Foreskin keratinocyte (primary cell): ENCODE measurements at places on chromosomes 6 and 20.

- no peak for DNase-seq
Measured at GRCh38 chr6:70575899-70576495, 9.3 kb downstream of the SDHAF4 start.

DNA sequence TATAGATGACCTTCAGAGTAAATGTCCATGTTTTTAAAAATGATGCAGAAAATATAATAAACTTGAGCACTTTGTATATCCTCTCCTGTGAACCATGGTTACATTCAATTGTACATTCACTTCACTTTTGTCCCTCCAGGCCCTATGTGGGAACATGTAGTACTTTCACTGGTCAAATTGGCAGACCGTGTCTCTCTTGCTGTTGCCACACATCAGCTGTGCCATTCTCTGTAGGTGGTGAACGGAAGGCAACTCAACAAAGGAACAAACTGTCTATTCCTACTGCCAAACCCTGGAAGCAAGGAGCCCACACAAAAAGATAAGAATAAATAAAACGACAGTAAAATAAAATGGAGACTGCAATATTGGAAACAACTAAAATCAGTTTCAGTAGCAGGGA is 2.0 kb downstream of the ROS1 start:
- no peak for DNase-seq

DNA sequence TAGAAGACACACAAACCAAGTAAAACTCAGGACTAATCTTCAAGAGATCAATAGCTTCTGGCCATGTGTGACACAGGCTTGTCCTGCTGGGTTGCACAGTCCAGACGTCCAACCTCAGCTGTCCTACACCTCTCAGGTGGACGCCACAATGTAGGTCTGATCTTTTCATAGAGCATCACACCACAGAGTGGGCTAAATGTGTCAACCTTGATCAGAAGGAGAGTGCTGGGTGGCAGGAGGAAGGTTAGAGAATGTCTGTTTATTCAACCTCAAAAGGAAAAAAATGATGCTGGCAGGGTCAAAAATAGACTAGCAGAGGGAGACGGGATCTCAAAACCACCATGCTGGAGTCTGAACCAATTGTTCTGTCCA is 41.7 kb downstream of the GFOD1 start:
- DNase-seq, result no peak

DNA sequence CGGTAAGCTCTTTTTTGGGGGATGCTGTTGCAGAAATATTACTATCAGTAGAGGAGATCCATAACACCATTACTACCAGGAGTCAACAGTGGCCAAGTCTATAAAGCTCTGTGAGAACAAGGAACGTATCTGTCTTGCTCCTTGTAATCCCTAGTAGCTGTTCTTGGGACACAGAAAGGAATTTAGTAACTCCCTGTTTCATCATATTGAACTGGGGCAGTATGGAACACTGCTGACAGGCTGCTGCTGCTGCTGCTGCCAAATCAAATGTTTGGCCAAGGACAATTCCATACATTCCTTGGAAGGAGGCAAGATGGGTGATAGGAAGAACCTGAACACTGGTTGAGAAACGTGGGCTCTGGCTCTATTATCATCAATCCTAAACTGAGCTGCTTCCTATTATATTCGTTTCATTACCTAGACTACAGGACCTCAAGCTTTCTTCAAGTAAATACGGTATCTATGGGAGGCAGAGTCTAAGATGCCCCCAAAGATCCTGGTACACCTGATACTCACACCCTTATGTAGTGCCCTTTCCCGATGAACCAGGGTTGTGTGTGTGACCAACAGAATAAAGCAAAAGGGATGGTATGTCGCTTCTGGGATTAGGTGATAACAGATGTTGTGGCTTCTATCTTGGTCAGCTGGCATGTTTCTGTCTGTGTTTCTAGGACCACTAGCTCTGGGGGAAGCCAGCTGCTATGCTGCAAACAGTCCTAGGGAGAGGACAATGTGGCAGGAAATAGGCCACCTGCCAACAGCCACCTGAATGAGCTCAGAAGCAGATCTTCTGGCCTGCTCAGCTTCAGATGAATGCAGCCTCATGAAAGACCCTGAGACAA is 39.5 kb downstream of the ELOVL5 start:
- DNase-seq, result no peak

GRCh38 chr20:14800707-14801425 is 463.5 kb upstream of the FLRT3 start:
- no peak for DNase-seq

GRCh38 chr20:35604449-35604747 is 11.2 kb upstream of the SPAG4 start:
- no peak for DNase-seq

DNA sequence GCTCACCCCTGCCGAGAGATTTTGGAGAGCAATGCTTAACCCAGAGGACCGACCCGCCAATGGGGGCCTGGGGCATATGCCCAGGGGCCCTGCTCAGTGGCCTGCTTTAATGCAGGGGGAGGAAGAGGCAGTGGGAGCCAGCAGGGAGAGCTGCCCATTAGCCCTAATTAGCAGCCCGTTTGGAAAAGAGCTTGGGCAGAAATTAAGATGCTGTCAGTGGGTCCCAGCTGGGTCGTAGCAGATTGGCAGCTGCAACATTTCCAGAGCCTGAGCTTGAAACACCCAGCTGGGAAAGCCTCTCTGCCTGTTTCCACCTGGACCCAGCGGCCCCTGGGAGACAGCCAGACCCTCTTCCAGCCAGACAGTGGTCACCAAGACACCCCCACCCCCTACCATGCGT is 39.5 kb downstream of the CD40 start:
- no peak for DNase-seq

GRCh38 chr6:105301072-105301503 is 101.8 kb downstream of the PREP start:
- DNase-seq, result no peak

DNA sequence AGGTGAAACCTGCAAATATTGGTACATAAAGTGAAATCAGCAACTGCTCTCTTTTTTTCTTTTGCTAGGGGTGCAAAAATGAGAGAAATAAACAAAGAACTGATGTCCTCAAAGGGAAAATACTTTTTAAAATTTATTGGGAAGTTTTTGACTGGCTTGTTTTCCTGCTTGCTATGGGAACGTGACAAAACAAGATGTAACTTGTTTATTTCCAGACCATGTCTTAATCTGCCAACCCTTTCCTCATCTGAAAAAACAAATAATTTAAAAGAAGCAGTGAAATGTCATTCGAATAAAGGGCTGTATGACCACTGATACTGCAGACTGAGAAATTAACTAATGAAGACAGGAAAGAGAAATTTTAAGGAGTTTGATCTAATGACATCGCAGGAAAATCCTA is 221.9 kb downstream of the CBLN4 start:
- DNase-seq, result no peak

DNA sequence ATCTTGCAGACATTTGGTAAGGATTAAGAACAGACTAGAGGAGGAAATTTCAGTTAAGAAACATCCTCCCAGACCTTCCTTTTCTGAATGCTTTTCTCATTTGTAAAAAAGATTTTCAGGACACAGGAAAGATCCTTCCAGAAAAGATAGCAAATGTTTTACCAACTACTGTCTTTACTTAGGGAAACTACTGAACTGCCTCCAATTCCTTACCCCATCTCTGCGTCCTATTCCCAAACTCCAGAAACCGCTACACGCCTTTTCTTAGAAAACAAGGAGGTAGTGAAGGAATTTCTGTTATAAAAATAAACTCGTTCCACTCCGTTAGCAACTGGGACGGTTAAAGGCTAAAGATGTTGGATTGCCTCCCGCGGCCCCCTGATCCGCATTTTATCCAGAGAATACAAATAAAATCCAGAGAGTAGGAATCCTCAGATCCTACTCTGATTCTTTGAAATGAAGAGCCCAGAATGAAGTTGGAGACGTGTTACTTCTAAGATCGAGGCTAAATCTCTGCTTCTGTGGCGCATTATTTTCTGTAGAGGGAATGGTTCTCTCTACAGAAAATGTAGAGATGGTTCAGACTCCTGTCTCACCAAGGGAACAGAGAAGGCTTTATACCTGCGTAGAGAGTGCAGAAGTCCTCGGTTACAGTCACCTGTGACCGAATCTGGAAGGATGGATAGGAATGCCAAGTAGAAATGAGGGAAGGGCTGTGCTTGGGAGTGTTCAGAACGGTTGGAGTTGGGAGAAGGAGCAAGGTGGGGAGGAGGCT is 133.0 kb downstream of the GPX5 start:
- peak; percentile 9 for DNase-seq

- no peak for DNase-seq
Measured at GRCh38 chr6:166957087-166957804, 896 bp upstream of the RNASET2 start.

GRCh38 chr6:53295176-53295575 is 53.6 kb downstream of the ELOVL5 start:
- no peak for DNase-seq

DNA sequence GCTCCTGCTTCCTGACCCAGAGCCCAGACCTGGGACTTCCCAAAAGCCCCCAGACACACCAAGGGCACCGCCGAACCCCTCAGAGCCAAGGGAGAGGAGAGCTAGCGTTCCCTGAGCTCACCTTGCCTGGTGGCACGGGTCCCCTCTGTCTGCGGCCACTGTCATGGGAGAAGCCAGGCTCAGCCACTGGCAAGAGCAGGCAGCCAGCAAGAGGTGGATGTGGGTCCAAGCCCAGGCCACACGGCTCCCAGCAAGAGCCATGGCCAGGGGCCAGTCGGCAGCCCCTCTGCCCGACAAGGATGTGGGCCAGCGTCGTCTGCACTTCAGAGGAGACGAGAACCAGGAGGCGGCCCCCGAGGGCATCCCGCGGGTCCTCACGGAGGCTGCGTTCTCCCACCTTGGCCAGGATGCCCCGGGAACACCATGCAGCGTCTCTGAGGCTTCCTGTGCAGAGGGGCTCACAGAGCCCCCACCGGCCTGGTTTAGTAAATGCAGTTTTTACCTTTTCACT is 2.2 kb upstream of the PPDPF start:
- DNase-seq, result no peak

- no peak for DNase-seq
Measured at GRCh38 chr6:45892196-45892595, 123.5 kb downstream of the CLIC5 start.

DNA sequence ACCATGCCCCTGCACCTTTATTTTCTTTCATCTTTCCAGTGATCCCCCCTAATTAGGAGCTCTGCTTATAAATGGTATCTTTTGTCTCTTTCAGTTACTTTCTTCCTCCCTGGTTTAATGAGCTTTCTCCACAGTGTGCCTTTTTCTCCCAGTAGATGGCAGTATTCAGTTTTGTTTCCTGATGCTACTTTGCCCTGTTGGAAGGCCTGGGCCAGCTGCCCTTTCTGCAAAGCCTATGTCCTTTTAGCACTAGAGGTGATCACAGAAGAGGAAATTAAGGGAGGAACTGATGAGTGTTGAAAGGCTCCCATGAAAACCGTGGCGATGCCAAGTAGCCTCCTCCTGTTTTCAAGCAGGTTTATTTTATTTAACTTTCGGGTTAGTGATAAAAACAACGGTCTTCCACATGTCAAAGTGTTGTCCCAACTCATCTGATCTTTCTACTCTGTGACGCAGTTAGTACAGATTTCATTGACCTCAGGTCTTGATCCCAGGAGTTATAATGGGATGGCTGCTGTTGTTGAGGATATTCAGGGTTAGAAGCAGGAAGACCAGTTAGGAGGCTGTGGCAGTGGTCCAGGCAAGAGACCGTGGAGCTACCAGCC is 184.2 kb upstream of the BMP2 start:
- no peak for DNase-seq

GRCh38 chr6:33440649-33441309 is 13.6 kb upstream of the ZBTB9 start:
- no peak for DNase-seq

DNA sequence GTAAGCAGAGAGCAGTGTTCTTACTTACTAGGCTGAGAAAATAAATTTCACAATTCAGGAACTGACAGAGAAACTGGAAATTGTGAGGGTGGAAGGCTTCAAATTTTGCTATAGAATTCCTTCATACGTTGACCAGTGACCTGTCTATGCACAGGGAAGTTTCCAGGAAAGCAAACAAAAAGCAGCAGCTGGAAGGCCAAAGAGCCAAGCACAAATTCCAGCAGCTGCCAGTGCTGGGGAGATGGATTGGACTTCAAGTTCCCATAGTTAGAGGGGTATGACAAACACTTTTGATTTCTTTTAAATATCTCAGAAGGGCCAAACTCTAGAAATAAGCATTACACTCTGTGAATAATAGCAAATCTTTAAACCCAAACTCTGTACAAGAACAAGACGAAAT is 299.1 kb upstream of the KCNQ5 start:
- no peak for DNase-seq

DNA sequence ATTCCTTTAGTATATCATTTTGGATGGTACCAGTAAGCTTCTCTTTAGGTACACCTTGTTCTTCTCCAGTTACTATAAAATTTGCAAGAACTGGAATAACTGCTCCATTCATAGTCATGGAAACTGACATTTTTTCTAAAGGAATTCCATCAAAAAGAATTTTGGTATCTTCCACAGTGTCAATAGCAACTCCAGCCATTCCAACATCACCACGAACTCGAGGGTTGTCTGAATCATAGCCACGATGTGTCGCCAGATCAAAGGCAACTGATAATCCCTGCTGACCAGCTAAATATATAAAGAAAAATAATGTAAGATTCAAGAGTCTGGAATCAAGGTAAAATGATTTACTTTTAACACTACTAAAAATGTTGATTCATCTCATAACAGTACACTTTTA is 5.3 kb downstream of the MMUT start:
- DNase-seq, result no peak

GRCh38 chr20:24411003-24411833 is 58.2 kb upstream of the SYNDIG1 start:
- DNase-seq, result no peak

- DNase-seq, result no peak
Measured at GRCh38 chr20:54626126-54626525, 150.7 kb downstream of the DOK5 start.

- DNase-seq, result no peak
Measured at GRCh38 chr6:106048336-106048735, 37.8 kb upstream of the PRDM1 start.

GRCh38 chr6:87908978-87909811 is 138.4 kb upstream of the SPACA1 start:
- DNase-seq, result no peak

DNA sequence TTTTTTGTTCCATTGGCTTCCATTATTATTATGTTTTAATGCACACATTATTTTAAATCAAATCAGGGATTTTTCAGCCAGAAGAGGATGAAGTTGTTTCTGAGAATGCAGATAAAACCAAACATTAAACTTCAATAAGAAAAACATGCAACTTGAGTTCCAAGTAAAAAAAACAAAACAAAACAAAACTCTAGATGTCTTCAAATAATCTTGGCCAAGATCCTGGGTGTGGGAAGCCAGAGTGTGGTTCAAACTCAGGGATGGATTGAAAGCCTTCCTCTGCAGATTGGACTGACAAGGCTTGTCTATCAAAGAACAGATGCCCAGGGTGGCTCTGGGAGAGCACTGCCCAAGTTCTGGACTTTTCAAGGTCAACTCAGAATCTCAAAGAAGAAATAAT is 134.1 kb downstream of the LCA5 start:
- no peak for DNase-seq

DNA sequence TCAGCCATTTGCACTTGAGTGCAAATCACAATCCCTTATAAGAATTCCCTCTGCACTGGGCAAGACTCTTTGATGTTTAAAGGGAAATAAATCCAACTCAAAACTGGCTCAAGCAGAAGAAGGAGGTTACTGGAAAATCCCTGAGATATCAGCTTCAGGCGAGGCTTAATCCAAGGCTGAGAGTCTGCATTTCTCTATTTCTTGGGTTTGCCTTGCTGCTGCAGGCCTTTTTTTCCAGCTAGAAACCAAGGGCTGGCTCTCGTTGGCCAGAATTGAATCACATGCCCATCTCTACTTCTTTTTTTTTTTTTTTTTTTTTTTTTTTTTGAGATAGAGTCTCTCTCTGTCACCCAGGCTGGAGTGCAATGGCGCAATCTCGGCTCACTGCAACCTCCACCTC is 11.7 kb downstream of the HCK start:
- DNase-seq, result no peak

- no peak for DNase-seq
Measured at GRCh38 chr20:21523281-21523868, 9.5 kb upstream of the NKX2-2 start.
